ENCODE measurements at places on chromosomes 11 and 22.

DNA sequence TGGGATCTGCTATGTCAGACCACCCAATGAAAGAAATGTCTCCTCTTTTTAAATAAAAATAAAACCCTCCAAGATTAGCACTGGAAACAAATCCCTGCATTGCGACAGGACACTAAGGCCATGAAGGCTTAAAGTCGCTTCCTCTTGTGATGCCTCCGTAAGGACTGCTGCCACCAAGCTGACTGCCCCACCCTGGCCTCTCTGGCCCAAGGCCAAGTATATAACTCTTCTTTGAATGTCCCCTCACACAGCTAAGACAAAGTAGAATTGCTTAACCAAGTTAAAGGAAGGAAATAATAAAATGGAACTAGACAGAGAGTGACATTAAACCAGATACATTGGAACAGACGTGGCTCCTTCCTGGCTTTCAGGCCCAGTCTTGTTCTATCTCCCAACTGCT, 7.5 kb upstream of the NRGN start:
- no peak for DNase-seq

DNA sequence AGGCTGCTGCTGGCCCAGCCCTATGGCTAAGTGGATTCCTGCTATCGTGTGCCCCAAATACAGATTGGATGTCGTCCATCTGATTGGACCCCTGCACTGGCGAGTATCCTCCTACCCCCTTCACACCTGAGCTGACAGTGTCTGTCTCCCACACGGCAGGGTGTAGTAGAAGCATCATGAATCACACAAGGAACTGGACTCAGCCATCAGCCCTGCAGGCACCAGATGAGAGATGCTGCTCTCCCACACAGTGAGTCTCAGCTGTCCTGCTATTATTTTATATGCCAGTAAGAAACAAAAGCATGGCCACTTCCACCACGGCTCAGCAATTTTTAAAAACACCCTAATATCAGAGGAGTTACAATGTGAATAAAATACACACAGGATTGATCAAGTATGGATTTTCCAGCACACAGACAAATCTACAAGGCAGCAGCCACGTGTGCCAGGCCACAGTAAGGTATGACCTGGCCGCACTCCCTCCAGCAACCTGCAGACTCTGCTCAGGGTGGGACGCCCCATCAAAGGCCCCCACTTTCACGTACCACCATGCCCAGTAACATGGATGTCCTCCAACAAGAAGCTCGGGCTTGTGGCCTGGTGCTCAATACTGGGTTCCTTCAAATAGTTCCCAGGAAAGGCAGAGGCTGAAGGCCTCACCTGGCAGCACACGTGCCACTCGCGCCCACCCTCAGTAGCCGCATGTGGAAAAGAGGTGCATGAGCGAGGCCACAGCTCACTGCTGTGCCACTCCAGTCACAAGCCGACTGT, 16.4 kb upstream of the SLC25A1 start:
- DNase-seq, result no peak

- no peak for DNase-seq
Measured at GRCh38 chr11:112355726-112356125, 95.1 kb upstream of the PLET1 start.

- DNase-seq, result no peak
Measured at GRCh38 chr11:33325451-33325850, 68.3 kb downstream of the HIPK3 start.

- no peak for DNase-seq
Measured at GRCh38 chr22:36872866-36873498, 12.2 kb downstream of the NCF4 start.

- no peak for DNase-seq
Measured at GRCh38 chr11:74847395-74847794, 98.7 kb downstream of the RNF169 start.

DNA sequence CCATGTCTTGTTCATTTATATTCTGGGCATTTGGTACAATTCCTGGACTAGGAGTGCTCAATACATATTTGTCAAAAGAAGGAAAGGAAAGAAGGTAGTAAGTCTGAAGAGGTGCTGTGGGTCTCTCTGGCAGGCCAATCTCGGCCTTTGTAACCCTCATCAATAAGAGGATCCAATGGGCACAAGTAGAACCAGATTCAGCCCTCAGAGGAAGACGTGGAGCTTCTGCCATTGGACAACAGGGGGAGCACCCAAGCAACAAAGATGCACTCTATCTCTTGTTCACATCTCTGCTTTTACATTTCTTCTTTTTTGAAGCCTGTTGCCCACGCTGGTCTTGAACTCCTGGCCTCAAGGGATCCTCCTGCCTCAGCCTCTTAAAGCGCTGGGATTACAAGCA, 2.2 kb upstream of the VPS11 start:
- peak; percentile 34 for DNase-seq

DNA sequence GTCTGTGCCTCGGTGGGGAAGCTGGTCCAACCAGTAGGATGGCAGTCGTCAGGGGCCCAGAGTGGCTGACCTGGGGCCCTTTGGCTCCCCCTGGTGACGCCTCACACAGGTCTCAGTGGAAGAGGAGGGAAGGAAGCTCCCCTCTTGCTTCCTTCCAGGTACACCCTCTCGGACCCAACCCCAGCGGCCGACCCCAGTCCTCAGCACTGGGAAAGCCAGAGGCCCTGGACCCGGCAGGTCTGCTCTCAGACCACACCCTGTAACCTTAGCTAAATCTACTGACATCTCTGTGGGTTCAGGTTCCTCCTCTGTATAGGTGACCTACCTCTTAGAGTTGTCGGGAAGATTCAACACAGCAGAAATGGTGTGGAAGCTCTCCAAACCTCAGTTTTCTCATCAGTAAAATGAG, 3.4 kb upstream of the SCUBE1 start:
- DNase-seq, result peak; percentile 75

DNA sequence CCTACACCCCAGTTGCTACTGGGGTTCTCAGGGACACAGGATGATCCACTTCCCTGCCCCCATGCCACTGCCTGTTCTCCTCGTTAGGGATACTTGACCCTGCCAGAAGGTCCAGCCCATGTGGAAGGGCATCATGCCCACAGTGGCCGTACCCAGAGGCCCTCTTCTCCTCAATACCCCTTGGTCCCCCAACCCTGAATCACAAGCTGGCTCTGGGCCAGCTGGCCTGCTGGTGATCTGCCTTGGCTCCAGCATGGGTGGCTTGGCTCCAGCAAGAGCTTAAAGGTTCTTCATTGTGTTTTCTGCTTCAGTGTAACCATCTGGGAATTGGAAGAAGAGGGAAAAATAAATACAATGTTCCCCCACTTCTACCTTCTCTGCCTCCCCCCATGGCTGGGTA, 11.1 kb upstream of the TPBGL start:
- DNase-seq, result no peak

DNA sequence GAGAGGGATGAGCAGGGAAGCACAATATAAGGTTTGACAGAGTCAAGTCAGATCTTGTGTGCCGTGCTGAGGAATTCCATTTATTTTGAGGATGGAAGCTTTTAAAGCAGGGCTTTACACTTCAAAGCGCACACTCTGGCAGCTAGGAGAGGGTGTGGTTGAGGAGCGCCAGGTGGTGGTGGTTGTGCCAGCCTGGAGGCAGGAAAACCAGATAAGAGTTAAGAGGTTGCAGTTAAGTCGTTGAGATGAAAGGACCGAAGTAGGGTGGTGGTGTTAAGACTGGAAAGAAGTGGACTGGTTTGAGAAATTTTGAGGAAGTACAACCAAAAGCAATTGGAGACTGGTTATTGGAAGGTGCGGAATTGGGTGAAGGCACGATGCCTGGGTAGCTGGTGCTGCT, 231.6 kb upstream of the TBCEL start:
- DNase-seq, result no peak

GRCh38 chr11:33179348-33179803, 18.1 kb upstream of the CSTF3 start:
- DNase-seq, result no peak

GRCh38 chr11:21144531-21144930, 475.1 kb downstream of the NELL1 start:
- no peak for DNase-seq

GRCh38 chr22:18999008-18999407, 62.9 kb upstream of the PRODH start:
- no peak for DNase-seq

- no peak for DNase-seq
Measured at GRCh38 chr11:88596786-88597185, 259.2 kb upstream of the CTSC start.

DNA sequence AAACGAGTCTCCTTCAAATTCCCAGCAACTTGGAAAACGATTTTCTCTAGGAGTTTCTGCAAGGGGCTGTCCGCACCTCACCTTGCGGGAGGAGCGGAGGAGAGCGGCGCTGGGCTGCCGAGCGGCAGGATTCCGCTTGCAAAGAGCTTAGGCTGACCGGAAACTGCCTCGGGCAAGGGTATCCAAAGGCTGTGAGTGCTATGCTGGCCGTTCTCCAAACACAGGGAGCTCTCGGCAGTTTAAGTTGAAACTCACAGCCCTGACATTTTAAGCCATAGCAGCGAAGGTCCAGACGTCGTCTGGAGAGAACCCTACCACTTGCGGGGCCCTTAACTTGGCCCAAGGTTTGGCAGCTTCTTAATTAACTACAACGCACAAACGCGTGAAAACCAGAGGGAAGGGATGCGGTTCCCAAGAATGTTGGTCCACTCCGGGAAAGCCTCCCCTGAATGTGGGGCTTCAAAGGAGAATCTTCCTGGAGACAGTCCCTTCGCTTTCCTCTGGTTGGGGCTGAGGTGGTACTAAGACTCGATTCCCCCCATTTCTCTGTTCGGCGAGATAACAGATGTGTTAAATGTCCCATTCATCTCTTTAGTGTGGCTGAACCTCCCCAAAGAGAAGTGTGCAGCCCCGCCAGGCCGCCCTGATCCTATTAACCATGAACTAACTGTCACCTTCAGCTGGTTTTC, 1.1 kb upstream of the DBX1 start:
- no peak for DNase-seq

DNA sequence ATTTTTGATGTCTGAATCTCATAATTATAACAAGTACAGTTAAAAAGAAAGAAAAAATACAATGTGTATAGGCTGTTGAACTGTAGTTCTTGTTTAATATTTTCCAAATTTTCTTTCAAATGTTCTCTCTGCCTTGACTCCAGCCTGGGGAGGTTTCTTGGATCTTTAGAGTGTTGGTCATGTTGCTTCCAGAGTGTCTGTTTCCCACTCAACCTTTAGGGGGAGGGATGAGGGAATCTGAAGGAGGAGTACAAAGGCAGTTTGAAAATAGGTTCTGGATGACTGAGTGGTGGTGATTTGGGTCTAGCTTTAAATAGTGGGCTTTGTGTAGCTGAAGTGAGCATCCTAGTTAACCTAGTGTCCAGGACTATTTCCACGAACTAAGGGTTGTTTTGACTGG, 2.0 kb downstream of the CTNND1 start:
- DNase-seq, result no peak

GRCh38 chr22:27135031-27135981, 477.9 kb downstream of the MIAT start:
- no peak for DNase-seq

GRCh38 chr11:121385688-121386087, 66.4 kb upstream of the SORL1 start:
- no peak for DNase-seq

DNA sequence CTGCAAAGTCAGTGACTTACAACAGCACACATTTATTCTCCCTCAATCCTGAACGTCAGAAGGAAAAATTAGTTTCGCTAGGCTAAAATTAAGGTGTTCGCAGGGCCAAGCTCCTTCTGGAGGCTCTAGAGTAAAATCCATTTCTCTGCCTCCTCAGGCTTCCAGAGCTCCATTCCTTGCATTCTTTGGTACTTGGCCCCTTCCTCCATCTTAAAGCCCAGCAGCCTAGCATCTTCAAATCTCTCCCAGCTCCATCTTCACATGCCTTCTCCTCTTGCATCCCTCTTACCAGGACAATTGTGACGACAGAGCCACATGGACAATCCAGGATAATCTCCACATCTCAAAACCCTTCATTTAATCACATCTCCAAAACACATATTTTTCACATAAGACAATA, 165.0 kb downstream of the GRIA4 start:
- DNase-seq, result no peak

- no peak for DNase-seq
Measured at GRCh38 chr11:63804259-63804658, 9.0 kb upstream of the SPINDOC start.

DNA sequence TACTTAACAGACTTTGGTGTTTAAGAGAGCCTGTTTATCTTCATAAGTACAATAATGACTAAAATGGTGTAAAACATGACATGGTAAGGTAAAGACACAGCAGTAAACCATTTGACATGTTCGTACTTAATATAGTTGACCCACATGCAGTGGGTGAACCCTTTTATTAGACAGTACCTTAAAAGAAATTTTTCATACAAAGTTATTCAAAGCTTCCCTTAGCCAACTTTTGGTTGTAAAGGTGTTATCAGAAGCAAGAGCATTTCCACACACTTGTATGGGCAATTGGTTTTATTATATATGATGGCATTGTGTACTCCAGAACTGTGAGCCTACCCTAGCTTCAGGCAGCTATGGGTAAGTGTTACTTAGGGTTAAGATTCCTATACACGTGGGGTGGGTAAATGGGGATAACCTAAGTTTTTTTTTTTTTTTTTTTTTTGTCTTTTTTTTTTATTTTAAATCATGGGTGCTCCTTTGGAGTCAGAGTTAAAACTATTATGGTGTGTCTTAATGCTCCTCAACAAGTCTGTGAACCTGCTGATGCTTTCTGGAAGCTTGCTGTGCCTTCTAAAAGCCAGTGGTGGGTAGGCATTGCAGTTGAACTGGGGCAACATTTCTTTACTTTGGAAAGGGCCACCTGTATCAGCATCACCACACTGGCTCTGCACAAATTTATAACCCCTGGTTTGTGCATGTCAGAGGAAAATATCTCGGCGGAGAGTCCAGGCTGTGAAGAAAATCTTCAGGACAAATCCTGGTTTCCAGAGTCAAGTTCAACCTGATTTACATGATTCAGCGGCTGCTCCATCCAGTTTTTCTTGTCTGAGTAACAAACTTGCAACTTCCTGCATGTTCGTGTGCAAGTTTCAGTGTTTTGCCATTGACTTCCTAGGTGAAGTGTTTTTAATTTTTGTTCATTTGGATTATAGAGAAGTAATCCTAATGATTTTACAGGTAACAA, 3.3 kb downstream of the PCF11 start:
- no peak for DNase-seq

DNA sequence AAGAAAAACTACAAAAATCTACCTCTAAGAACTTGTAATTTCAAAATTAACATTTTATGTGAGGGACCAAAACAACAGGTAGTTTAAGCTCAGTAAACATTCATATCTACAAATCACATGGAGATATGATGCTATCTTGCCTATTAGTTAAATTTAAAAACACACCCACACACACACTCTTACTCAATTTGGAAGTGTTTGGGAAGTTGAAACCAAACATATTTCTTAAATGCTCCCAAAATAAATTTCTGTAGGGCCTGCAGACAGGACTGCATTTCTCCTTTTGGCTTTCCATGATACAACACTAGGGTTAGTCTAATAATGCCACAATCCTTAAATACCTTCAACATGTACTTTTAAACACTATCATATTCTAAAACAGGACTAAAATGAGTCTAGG, 7.0 kb downstream of the PITPNB start:
- no peak for DNase-seq

- DNase-seq, result no peak
Measured at GRCh38 chr22:26404851-26405421, 24.1 kb upstream of the ASPHD2 start.

DNA sequence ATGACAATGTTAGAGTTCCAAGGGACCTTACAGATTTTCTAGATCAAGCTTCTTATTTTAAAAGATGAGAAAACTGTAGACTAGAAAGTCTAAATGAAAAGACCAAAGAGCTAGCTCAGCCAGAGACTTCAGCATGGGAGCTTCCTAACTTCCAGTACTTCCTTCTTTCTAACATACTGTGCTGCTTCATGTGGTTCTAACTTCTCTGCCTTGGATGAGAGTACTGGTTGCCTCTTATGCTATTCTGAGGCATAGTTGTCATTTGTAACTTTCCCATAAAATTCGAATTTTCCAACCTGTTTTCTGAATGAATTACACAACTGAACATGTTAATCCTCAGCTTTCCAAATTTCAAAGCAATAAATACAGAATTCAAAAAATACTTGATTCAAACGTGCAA, 1.8 kb downstream of the MTMR2 start:
- no peak for DNase-seq
